ENCODE measurements at places on chromosomes 1 and 21.

DNA sequence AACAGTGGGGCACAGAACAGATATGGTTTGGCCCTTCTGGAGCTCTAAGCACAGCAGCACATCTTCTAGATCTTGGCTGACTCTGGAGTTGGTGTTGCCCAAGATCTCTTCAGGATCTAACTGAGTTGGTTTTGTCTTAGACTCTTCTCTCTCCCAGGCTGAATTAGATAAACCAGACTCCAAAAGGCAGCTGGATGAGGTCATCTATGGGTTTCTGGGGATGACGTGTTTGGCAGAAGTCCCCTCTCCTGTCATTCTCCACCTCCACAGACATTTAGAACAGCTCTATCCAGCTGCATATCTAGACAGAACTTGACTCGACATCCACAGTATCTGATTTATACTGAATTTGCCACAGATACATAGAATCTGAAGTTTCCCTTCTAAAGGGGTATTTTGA is 75.3 kb downstream of the ST6GALNAC5 start:
- no peak for DNase-seq

GRCh38 chr1:244841273-244841927 is 5.9 kb downstream of the COX20 start:
- no peak for DNase-seq

DNA sequence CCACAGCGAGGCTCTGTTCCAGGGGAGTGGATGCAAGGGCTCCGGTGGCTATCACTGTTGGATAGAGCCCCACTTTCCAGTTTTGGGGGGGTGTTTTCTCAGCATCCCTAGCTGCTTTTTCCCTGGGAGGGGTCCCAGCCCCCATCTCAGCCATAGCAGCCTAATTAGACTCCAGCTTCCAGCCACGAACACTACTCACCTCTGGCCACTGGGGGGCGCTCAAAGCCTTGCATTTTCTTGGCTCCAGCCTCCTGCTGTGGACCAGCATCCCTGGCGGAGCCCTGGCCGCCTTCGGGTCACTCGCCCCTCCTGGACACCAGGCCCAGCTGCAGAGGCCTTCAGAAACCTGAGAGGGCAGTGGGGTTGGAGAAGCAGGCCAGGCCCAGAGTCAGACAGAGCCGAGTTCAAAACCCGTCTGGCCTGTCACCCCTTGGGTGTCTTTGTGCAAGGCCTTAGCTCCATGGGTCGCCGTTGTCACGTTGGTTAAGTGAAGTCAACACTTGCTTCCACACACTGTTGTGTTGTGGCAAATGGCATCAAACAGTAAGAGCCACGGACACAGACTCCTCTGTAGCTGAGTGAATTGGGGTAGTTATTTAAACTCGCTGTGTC is 93.5 kb upstream of the ACTL8 start:
- DNase-seq = peak; percentile 72

GRCh38 chr1:29784276-29785136 is 548.2 kb downstream of the PTPRU start:
- DNase-seq = no peak

DNA sequence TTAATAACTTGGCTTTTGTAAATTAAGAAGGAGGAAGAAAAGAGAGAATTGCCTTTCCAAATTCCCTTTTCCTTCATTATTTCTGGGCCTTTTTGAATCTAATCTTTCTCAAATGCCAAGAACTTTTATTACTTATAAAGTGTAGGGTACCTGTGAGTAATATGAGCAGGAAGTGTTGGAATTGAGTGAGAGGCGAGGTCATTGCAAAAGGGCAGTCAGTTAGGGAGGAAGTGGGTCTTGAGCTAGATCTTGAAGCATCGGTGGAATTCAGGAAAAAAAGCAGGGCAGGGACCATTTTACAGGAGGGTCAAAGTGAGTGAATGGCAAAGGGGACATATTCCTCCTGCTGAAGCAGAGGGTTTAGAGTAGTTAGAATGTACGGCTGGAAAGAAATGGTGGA is 23.4 kb downstream of the DDI2 start:
- DNase-seq = no peak

DNA sequence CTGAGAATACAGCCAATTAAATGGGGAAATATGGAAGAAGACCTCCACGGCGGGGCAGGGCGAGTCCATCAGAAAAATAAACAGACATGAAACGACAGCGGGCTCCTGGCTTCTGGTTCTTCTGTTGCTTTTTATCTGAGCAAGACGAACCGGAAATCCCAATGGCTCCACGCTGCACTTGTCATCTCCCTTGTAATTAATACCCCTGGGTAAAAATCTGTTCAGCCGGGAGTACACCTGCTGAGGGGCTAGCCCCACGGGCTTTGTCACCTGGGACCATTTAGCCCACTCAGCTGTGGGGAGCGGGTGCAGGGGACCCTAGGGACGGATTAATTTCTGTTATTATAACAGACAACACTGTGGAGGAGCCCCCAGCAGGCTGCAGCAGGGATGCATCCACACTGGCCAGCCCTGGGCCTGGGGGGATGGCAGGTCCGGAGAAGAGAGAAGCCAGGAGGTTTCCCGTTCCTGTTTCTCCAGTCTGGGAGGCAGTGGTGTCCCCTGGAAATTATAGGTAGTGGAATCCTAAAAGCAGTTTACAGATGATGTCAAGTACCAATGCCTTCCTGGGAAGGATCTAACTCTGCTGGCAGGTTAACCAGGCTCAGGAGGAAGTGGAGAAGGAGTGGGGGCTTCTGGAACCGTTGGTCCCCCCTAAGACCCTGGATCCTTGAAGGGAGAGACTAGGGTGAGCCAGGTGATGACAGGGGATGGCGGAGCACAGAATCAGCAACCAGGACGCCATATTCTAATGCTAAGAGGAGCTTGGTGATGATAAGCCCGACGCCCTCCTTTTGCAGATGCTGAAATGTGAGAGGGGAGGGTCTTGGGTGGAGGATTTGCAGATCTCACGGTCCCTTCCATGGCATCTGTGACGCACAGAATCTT is 566.1 kb downstream of the PTPRU start:
- DNase-seq = no peak

- no peak for DNase-seq
Observed at GRCh38 chr1:111085676-111086075, 54.2 kb downstream of the DRAM2 start.

DNA sequence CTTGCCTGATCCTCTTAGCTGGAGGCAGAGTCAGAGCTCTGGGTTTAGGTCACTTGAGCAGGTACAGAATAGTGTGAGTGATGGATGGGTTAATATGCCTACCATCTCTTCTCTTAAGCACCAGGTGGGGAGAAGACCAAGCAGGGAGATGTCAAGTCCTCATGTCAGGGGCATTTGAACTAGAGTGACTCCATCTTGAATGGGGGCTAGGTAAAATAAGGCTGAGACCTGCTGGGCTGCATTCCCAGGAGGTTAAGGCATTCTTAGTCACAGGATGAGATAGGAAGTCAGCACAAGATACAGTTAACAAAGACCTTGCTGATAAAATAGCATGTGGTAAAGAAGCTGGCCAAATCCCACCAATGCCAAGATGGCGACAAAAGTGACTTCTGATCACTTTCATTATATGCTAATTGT is 77.4 kb upstream of the BTG3 start:
- DNase-seq = no peak

DNA sequence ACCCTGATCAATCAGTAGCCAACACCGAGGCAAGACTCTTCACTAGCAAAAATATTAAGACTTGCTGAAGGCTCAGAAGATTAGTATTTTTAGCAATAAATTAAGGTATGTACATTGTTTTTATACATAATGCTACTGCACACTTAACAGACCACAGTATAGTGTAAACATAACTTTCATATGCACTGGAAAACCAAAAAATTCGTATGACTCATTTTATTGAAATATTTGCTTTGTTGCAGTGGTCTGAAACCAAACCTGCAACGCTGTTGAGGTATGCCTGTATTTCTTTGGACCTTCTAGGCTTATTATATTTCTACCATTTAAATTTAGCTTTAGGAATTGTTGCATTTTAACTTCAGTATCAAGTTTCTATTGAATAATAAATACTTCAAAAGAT is 65.8 kb upstream of the BCL9 start:
- no peak for DNase-seq

- DNase-seq = no peak
Observed at GRCh38 chr1:198793714-198794113, 154.9 kb downstream of the PTPRC start.

DNA sequence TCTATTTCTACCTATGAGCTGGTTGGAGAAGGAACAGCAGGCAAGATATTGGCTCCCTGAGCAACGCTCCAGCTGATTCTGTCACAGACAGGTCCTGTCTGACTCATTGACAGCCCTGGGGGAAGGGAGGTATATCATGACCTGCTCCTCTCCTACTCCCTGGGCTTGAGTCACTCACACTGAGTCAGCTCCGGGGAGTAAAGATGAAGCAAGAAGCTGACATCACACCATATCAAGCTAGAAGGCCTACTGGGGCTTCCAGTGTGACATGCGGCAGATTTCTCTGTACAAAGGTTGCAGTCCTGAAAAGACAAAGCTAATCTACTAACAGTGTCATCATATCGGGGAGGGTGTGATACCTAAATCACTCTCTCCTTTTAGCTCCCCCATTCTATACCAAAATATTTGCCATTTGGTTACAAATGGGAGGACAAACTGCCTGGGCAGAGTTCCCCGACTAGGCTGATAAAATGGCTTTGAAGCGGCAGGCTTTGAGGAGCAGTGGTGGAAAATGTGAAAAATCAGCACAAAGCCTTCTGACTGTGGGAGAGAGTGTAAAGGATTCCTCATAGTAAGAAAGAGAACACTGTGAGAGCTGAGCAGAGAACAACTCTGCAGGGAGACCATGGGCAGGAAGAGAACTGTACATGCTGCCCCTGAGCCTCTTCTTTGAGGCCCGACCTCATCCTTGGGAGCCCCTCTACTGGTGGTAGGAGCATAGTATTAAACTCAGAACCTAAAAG is 15.5 kb downstream of the PI4KB start:
- DNase-seq = peak; percentile 90

- no peak for DNase-seq
Observed at GRCh38 chr1:107467286-107467685, 326.4 kb downstream of the NTNG1 start.

DNA sequence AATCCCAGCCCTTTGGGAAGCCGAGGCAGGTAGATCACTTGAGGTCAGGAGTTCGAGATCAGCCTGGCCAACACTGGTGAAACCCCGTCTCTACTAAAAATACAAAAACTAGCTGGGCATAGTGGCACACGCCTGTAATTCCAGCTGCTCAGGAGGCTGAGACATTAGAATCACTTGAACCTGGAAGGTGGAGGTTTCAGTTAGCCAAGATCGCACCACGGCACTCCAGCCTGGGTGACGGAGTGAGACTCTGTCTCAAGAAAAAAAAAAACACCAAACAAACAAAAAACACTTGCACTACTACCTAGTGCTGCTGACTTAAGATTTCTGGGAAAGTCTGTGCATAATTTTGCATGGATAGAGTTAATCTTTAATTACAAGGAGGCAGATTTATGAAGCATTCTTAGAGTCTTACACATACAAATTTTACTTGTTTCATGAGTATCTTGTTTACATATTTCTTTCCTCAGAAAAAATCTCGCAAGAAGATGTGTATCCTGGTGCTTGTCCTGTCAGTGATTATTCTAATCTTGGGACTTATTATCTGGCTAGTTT is 8.7 kb upstream of the PPP1R8 start:
- DNase-seq = no peak

- no peak for DNase-seq
Observed at GRCh38 chr1:17304826-17305175, 3.2 kb upstream of the PADI4 start.

GRCh38 chr1:17263936-17264335 is 15.0 kb downstream of the PADI3 start:
- DNase-seq = no peak

DNA sequence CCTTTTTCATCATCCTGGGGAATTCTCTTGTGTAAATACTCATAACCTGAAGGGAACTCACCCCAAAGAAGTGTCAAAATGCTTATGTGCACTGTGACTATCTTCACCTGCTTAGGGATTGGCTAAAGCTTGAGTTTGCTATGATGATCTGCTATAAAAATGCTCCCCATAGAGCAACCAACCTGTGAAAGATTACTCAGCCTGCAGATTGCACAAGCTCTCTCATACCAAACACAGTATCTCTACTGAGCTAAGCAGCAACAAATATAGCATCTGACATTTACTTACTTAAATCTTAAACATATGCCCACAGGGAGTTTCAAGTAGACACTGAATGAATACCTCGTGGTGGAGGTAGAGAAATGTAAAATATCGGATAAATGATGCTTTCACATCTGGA is 725.8 kb downstream of the MRPL39 start:
- DNase-seq = no peak

- DNase-seq = no peak
Observed at GRCh38 chr1:150392627-150393026, 28.7 kb downstream of the RPRD2 start.

DNA sequence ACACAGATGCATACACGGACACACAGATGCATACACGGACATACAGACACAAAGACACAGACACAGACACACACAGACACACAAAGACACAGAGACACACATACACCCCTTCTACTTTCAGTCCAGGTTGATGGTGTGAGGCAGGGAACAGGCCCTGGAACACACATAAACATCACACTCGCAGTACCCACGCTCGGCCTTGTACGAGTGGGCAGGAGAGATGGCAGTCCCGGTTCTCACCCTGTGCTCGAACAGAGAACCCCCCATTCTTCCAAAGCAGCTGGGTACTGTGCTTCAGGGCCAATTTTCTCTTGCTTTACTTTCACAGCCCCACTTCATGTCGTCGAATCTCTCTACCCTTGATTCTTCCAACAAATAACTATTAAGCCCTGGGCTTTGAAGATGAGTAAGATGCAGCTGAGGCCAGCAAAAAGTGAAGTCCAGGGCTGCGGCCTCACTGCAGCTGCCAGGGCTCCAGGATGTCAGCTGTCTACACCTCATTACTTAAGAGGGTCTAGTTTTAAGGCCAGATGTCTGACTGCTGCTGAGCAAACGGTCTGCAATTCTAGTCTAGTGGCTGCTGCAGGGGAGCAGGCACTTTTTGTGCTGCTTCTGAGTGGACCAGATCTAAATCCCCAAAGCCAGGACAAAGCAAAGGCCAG is 90.1 kb downstream of the PGBD5 start:
- no peak for DNase-seq

- no peak for DNase-seq
Observed at GRCh38 chr1:101071470-101071891, 45.9 kb upstream of the DPH5 start.

- DNase-seq = peak; percentile 91
Observed at GRCh38 chr1:28668191-28668955, at the start of gene GMEB1. TSS of gene GMEB1 (plus strand) at chr1:28668784. CDS start at chr1:28683613, 14,829 bp downstream.

DNA sequence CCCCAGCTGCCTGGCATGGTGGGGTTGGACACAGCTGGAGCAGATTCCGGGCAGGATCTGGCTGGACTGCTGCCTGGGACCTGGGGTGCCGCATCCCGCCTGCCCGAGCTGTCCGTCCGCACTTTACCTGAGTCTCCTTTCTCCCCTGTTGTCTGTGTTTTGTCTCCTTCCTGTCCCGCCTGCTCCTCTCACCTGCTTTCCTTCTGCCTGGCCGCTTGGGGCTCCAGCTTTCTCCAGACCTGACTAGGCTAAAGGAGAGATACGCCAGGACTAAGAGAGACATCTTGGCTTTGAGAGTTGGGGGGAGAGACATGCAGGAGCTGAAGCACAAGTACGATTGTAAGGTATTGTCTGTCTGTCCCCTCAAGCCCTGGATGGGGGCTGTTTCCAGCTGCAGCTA is 73.3 kb downstream of the ARHGEF10L start:
- no peak for DNase-seq

- no peak for DNase-seq
Observed at GRCh38 chr1:183830389-183830788, 25.5 kb downstream of the RGL1 start.
